ENCODE measurements at places on chromosomes 16 and 17.

DNA sequence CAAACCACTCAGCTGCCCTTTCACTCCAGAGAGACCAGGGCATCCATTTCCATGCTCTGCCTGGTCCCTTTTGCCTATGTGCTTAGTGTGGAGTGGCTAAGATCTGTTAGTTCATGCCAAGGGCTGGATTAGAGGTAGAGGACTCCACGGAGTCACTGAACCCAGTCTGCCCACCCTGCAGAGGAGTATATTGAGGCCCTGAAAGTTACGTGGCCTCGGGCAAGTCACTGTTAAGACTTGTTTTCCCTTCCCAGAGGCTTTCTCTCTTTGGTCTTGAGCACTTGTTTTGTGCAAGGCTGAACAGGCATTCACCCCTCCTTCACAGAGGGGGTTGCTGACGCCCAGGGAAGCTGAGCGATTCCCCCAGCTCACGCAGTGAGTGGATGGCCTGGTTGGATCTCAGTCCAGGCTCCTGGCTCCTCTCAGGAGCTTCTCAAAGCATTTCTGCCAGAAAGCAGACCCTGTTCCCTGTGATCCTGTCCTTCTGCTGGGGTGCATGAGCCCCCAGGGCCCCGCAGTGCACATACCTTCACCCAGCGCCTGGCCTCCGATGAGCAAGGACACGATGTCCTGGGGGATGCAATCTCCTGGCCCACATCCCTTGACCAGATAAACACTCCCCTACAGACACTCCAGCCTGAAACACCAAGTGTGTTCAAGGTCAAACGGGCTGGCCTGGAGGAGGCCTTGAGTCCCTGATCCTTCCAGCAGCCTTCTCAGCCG is 153.4 kb upstream of the GSE1 start:
- H3K4me1 ChIP-seq = no peaks in the 10 kb centered on the region
- no peak for DNase-seq
- no peak overlapping the region for H3K27ac ChIP-seq
- no peak overlapping the region for H3K4me3 ChIP-seq
- peaks cover 25% of the 10 kb centered on the region for H3K27me3 ChIP-seq
- no peaks in the 10 kb centered on the region for H3K36me3 ChIP-seq

DNA sequence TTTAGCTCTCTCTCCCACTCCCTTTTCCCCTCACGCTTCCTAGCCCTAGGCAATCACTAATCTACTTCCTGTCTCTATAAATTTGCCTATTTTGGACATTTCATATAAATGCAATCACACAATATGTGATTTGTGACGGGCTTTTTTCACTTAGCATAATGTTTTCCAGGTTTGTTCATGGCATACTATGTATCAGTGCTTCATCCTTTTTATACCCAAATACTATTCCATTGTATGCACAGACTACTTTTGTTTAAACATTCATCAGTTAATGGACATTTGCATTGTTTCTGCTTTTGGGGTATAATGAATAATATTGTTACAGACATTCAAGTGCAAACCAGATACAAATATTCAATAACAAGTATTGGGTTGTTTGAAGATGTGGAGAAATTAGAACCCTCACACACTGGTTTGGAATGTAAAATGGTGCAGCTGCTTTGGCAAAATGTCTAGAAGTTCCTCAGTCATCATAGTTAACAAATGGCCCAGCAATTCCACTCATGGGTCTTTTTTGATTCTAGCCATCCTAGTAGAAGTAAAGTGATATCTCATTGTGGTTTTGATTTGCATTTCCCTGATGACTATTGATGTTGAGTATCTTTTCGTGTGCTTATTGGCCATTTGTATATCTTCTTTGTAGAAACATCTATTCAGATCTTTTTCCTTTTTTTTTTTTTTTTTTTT is 67.7 kb downstream of the TBX4 start:
- H3K4me3 ChIP-seq = no peak overlapping the region
- H3K36me3 ChIP-seq = no peaks in the 10 kb centered on the region
- H3K27ac ChIP-seq = no peak overlapping the region
- H3K4me1 ChIP-seq = no peaks in the 10 kb centered on the region
- DNase-seq = no peak
- peaks cover 5% of the 10 kb centered on the region for H3K27me3 ChIP-seq

DNA sequence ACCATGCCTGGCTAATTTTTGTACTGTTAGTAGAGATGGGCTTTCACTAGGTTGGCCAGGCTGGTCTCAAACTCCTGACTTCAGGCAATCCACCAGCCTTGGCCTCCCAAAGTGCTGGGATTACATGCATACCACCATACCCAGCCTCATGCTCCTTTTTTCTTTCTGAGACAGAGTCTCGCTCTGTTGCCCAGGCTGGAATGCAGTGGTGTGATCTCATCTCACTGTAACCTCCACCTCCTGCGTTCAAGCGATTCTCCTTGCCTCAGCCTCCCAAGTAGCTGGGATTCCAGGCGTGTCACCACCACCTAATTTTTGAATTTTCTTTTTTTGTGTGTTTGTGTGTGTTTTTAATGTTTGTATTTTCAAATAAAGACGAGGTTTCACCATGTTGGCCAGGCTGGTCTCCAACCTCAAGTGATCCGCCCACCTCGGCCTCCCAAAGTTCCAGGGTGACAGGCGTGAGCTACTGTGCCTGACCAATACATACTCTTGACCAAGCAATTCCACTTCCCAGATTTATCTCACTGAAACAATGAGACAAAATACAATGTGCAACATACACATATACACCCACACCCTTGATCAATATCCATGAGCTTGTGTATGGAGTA is 5.0 kb downstream of the GRB2 start:
- H3K27me3 ChIP-seq = no peaks in the 10 kb centered on the region
- H3K4me3 ChIP-seq = no peak overlapping the region
- peaks cover 23% of the 10 kb centered on the region for H3K4me1 ChIP-seq
- no peak overlapping the region for H3K27ac ChIP-seq

- DNase-seq = no peak
- no peak overlapping the region for H3K4me3 ChIP-seq
- peaks cover 5% of the 10 kb centered on the region for H3K27me3 ChIP-seq
- H3K36me3 ChIP-seq = no peaks in the 10 kb centered on the region
Measured at GRCh38 chr16:56075732-56076388, 115.4 kb upstream of the GNAO1 start.

GRCh38 chr16:50425648-50426047 is 56.9 kb upstream of the BRD7 start:
- H3K27ac ChIP-seq = no peak overlapping the region
- no peak overlapping the region for H3K4me3 ChIP-seq
- no peaks in the 10 kb centered on the region for H3K36me3 ChIP-seq
- H3K4me1 ChIP-seq = peaks cover 7% of the 10 kb centered on the region

- H3K4me1 ChIP-seq = no peaks in the 10 kb centered on the region
- H3K27ac ChIP-seq = no peak overlapping the region
- no peaks in the 10 kb centered on the region for H3K27me3 ChIP-seq
- no peak for DNase-seq
Measured at GRCh38 chr16:68155425-68155824, 70.3 kb downstream of the NFATC3 start.

DNA sequence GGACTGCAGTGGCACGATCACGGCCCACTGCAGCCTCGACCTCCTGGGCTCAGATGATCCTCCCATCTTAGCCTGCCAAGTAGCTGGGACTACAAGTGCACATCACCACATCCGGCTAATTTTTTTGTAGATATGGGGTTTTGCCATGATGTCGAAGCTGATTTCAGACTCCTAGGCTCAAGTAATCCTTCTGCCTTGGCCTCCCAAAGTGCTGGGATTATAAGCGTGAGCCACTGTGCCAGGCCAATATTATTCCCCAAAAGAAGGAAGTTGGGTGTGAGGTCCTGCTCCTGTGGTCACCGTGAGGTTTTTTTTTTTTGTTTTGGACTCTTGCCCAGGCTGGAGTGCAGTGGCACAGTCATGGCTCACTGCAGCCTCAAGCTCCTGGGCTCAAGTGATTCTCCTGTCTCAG is 1.5 kb downstream of the AMZ2 start:
- no peak overlapping the region for H3K27ac ChIP-seq
- H3K36me3 ChIP-seq = peaks cover 40% of the 10 kb centered on the region
- no peak overlapping the region for H3K4me3 ChIP-seq
- H3K27me3 ChIP-seq = no peaks in the 10 kb centered on the region
- no peak for DNase-seq

GRCh38 chr17:36732351-36732750 is 131.0 kb downstream of the MRM1 start:
- H3K4me3 ChIP-seq = no peak overlapping the region
- H3K4me1 ChIP-seq = no peaks in the 10 kb centered on the region
- H3K27me3 ChIP-seq = peaks cover 38% of the 10 kb centered on the region

DNA sequence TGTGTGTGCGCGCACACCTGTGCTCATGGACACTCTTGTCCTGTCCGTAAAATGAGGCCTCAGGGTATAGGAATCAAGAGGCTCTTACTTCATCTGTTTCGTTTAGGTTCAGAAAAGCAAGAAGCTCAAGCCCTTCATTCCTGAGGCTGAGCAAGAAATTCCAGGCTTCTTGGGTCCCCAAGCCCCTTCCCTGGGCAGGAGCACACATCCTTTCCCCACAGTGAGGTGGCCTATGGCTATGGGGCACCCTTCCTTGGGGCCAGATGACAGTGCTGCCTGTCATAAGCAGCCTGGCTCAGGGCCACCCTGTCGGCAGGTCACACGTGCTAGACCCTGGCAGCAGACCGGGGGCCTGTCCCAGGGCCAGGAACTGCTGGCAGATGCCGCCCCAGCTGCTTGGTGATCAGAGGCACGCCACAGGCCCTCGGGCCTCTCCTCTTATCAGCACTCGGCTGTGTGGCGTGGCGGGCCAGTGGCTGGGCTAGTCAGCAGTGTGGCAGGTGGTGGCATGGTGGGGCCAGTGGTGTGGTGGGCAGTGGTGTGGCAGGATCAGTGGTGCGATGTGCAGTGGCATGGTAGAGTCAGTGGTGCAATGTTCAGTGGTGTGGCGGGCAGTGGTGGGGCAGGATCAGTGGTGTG is 50.2 kb downstream of the NKD1 start:
- no peaks in the 10 kb centered on the region for H3K27me3 ChIP-seq
- H3K36me3 ChIP-seq = no peaks in the 10 kb centered on the region
- peaks cover 12% of the 10 kb centered on the region for H3K4me1 ChIP-seq
- H3K4me3 ChIP-seq = no peak overlapping the region
- H3K27ac ChIP-seq = no peak overlapping the region

DNA sequence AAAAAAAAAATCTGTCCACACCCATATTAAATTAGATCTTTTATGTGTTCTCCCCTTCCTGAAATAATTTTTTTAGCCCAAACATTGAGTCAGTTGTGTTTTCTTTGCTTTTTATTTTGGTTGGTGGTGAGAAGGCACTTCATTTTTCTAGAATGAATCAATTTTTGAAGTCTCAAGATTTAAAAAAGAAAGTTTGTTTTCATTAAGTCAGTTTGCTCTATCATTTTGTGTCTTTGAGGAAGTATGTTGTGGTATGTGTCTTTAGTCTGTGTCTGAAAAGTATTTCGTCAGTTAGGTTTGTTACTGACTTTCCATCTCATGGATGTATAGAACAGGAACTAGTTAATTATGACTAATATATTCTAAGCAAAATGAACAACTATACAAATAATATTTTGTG is 3.8 kb downstream of the IGF2BP1 start:
- H3K27ac ChIP-seq = no peak overlapping the region
- H3K27me3 ChIP-seq = peaks cover 100% of the 10 kb centered on the region
- DNase-seq = no peak
- H3K4me3 ChIP-seq = no peak overlapping the region
- H3K36me3 ChIP-seq = no peaks in the 10 kb centered on the region

GRCh38 chr17:39236450-39236927 is 10.7 kb upstream of the STAC2 start:
- H3K4me3 ChIP-seq = no peak overlapping the region
- H3K4me1 ChIP-seq = peaks cover 11% of the 10 kb centered on the region
- no peaks in the 10 kb centered on the region for H3K36me3 ChIP-seq
- H3K27ac ChIP-seq = no peak overlapping the region
- H3K27me3 ChIP-seq = no peaks in the 10 kb centered on the region
